Lung (tissue), 17 donors: ENCODE measurements at places on chromosomes 2 and 18.
A peak's percentile ranks its signal among the peaks of the same experiment; 100 is the strongest.

DNA sequence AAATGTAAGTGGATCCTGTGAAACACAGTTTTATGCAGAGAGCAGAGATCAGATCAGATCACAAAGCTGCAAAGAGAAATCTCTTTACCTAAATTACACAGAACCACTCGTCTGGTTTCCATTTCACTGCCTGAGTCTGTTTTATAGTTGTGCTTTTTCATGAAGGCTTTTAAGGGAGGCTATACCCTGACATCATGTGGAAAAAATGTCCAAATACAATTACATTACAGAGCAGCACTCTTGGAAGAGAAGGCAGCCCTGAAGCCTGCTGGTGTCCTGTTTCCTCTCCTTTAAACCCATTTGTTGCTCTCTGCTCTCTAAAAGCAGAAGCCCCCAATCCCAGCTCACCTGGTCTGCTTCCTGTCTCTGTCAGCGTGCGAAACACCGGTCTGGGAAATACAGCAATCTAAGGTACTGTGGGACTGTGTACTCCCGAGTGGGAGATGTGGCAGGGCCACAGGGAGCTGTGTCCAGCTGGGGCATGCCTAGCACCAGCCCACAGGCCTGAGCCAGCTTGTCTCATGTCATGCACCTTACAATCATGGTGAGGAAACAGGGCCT, 24.8 kb upstream of the ZFP36L2 start:
- no peak overlapping the region for H3K4me3 ChIP-seq
- peak overlapping the region; percentile 57 for H3K27ac ChIP-seq
- peaks cover 2% of the 10 kb centered on the region for H3K4me1 ChIP-seq

GRCh38 chr2:79112269-79112668, 8.0 kb upstream of the REG1A start:
- no peak for DNase-seq
- no peaks in the 10 kb centered on the region for H3K27me3 ChIP-seq
- no peaks in the 10 kb centered on the region for H3K4me1 ChIP-seq
- no peak overlapping the region for H3K27ac ChIP-seq
- H3K36me3 ChIP-seq, result no peaks in the 10 kb centered on the region

DNA sequence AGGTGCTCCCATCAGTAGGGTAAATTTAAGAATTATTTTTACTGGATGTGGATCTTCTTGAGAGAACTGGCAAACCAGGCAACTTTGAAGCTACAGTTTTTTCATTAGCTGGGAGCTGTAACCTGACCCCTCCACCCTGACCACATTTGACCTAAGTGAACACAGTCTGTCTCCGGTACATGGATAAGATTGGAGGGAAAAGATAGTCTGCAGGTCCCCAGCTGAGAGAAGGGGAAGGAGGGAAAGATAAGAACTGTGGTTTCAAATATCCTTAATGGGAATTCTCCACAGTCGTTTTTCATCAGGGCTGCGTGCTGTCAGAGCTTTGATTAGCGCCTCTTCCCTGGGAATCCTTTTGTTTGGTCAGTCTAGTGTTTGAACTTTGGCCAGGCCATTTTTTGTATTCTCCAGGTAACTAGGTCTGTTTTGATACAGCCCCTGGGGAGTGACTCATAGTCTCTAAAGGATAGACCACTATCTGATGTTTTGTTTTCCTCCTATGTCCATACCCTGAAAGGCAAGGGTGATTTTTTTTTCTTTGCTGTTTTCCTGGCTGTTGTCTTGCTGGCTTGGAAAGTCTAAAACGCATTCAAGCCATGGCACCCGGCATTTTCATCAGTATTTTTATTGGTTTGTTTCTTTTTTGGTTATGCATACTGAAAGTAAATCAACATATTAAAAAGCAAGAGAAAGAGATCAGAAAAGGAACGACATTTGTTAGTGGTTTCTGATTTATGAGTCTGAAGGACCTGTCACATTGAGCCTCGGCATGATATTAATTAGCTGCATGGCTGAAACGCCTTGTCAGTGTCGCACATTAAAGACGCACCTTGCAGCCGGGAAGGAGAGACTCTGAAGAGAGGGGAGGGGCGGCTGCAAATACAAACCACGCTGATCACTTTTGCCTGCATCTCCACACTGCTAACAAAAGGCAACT, 183.4 kb upstream of the FN1 start:
- no peak overlapping the region for H3K4me3 ChIP-seq
- no peaks in the 10 kb centered on the region for H3K27me3 ChIP-seq
- no peak overlapping the region for H3K27ac ChIP-seq
- no peak for DNase-seq
- H3K36me3 ChIP-seq, result no peaks in the 10 kb centered on the region
- peaks cover 22% of the 10 kb centered on the region for H3K4me1 ChIP-seq

GRCh38 chr2:193187816-193188215, 993.1 kb upstream of the TMEFF2 start:
- H3K27me3 ChIP-seq, result no peaks in the 10 kb centered on the region
- H3K4me3 ChIP-seq, result no peak overlapping the region
- no peaks in the 10 kb centered on the region for H3K4me1 ChIP-seq
- H3K27ac ChIP-seq, result no peak overlapping the region

GRCh38 chr2:186749219-186749618, 55.4 kb downstream of the FAM171B start:
- no peak overlapping the region for H3K27ac ChIP-seq
- no peak overlapping the region for H3K4me3 ChIP-seq
- DNase-seq, result peak; percentile 54
- no peaks in the 10 kb centered on the region for H3K4me1 ChIP-seq

DNA sequence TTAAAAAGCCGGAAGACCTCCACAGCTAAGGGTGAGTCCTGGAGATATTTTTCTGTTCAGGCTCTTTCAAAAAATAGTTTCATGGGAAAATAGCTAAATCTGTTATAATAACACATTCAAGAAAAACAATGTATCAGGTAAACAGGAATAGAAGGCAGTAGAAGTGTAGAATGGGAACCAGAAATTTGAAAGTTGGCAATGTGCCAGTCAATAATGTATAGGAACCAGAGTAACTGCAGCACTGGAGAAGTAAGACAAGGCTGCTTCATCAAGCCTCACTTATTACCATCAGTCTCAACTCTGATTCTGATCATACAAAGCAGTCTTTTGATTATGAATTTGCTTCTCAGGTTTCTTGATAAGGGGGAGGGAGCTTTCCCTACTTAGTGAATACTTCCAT, 81.4 kb upstream of the VRK2 start:
- H3K4me3 ChIP-seq, result no peak overlapping the region
- DNase-seq, result no peak
- H3K4me1 ChIP-seq, result no peaks in the 10 kb centered on the region
- no peak overlapping the region for H3K27ac ChIP-seq
- no peaks in the 10 kb centered on the region for H3K36me3 ChIP-seq

GRCh38 chr18:10131460-10132395, 217.9 kb downstream of the VAPA start:
- peak overlapping the region; percentile 1 for H3K4me3 ChIP-seq
- H3K36me3 ChIP-seq, result no peaks in the 10 kb centered on the region
- H3K27me3 ChIP-seq, result no peaks in the 10 kb centered on the region
- no peaks in the 10 kb centered on the region for H3K4me1 ChIP-seq
- DNase-seq, result peak; percentile 63

DNA sequence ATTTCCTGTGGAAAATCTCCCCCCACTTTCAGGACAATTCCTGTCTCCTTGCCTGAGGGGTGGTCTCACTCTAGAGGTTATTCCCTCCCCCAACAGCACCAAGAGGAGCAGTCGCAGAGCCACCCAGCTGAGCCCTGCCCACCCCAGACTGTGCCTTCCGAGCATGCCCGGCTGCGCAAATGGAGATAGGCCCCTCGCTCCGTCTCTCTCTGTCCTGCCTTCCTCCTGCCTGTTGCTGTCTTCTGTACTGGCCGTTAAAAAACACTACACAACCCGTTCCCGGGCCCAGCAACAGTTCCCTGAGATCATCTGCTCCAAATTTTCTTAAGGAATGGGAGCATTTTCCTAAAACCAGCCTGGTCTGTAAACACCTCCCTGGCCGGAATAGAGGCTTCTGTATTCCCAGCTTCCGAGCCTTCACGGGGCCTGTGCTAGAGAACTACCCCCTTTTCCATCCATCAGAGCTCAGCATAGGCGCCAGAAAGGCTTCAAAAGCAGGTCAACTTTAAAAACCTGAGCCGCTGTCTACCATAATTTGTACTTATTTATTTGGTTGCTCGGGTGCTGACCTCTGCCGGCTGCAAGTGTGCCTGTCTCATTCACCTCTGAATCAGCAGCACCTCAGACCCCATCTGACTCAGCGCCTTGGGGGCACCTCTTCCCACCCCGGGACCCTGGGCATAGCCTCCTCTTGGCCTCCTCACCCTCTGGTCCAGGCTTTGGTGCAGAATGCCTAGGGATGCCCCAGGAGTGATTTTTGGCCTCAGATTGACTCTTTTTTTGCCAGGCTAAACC, 159.4 kb downstream of the PXDN start:
- no peak for DNase-seq
- no peaks in the 10 kb centered on the region for H3K27me3 ChIP-seq
- H3K27ac ChIP-seq, result no peak overlapping the region
- no peaks in the 10 kb centered on the region for H3K36me3 ChIP-seq

- DNase-seq, result no peak
- no peaks in the 10 kb centered on the region for H3K27me3 ChIP-seq
- H3K27ac ChIP-seq, result no peak overlapping the region
- H3K4me3 ChIP-seq, result no peak overlapping the region
Measured at GRCh38 chr2:234111523-234111922, 61.0 kb downstream of the SPP2 start.

DNA sequence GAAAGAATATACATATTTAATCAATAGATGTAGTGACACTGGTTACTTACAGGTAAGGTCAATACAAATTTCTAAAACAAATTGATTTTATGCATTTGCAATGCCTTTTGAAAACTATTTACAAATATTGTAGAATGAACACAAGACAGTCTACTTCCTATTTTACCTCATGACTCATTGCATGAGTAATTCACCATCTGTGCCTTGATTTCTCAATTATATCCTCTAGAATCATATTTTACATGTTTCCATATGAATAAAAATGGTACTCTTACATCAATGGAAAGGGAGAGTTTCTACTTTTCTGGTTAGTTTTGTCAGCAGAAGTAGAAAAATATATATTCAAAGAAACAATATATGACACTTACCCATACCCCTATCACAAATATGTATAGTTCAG, 203.8 kb upstream of the CDH7 start:
- no peak overlapping the region for H3K27ac ChIP-seq
- H3K4me1 ChIP-seq, result no peaks in the 10 kb centered on the region
- H3K27me3 ChIP-seq, result no peaks in the 10 kb centered on the region
- DNase-seq, result no peak
- H3K36me3 ChIP-seq, result no peaks in the 10 kb centered on the region

- H3K4me3 ChIP-seq, result no peak overlapping the region
- H3K27me3 ChIP-seq, result no peaks in the 10 kb centered on the region
- H3K27ac ChIP-seq, result no peak overlapping the region
Measured at GRCh38 chr2:112021781-112022231, 33.3 kb upstream of the TMEM87B start.

- peaks cover 49% of the 10 kb centered on the region for H3K27me3 ChIP-seq
- no peaks in the 10 kb centered on the region for H3K36me3 ChIP-seq
- no peak overlapping the region for H3K4me3 ChIP-seq
- no peaks in the 10 kb centered on the region for H3K4me1 ChIP-seq
- peak; percentile 32 for DNase-seq
Measured at GRCh38 chr2:136766073-136766404, 694 bp downstream of the THSD7B start.

DNA sequence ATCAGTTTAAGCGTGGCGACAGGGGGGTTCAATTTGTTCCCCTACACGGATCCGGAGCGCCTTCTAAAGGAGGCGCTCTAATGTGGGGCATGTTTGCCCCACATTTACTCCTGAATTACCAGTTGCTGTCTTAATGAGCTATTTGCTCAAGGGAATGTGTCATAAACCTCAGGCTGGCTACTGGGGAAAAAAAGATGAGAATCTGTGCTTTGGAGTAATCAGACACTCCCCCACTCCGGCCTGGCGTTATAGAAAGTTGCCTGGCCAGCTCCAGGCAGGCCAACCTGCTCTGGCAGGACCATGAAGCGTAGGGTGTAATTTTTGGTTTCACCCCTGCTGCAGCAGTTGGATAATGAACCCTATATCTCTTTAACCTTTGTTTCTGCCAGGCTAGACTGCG, 31.0 kb upstream of the MAP3K20 start:
- H3K36me3 ChIP-seq, result no peaks in the 10 kb centered on the region
- DNase-seq, result no peak
- no peak overlapping the region for H3K27ac ChIP-seq
- no peaks in the 10 kb centered on the region for H3K27me3 ChIP-seq

DNA sequence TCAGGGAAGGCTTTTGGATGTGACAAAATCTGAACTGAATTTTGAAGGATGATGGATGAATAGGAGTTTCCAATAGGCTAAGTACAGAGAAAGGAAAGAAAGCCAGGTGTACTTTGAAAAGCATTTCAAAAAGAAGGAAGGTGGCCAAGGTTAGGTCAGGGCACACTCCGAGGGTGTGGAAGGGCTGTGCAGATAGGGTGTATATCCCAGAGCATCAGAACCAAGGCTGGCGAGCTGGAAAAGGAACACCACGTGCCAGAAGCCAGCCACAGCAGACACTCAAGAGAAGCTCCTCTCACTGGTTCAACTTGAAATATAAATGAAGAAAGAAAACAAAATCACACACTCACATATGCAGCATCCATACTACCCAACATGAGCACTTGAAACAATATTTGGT, 51.0 kb downstream of the RPL31 start:
- H3K4me1 ChIP-seq, result no peaks in the 10 kb centered on the region
- H3K27me3 ChIP-seq, result no peaks in the 10 kb centered on the region
- no peak overlapping the region for H3K4me3 ChIP-seq

DNA sequence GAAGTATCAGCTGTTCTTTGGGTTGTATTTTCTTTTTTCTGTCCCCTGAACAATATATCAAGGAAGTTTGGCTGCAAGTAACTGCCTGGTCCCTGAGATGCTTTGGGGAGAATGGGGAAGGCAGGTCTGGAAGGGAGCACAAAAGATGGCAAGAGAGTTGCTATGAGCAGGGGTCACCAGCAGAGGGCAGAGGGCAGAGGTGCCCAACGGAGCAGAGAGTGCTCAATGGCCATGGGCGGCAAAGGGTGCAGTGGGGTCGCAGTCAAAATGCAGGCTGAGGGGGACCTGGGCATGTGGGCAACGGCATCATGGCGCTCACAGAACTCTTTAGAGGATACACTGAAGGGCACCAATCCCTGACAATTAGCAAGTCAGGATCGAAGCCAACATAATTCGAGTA, 107.7 kb upstream of the ATP8B1 start:
- H3K36me3 ChIP-seq, result no peaks in the 10 kb centered on the region
- peaks cover 13% of the 10 kb centered on the region for H3K4me1 ChIP-seq
- H3K4me3 ChIP-seq, result no peak overlapping the region
- no peak overlapping the region for H3K27ac ChIP-seq

GRCh38 chr2:217988014-217988839, 14.6 kb downstream of the TNS1 start:
- no peaks in the 10 kb centered on the region for H3K4me1 ChIP-seq
- peak; percentile 92 for DNase-seq
- H3K27ac ChIP-seq, result peak overlapping the region; percentile 78
- no peaks in the 10 kb centered on the region for H3K27me3 ChIP-seq
- no peak overlapping the region for H3K4me3 ChIP-seq

- no peak overlapping the region for H3K27ac ChIP-seq
- H3K36me3 ChIP-seq, result no peaks in the 10 kb centered on the region
- peaks cover 1% of the 10 kb centered on the region for H3K4me1 ChIP-seq
- H3K4me3 ChIP-seq, result peak overlapping the region; percentile 29
Measured at GRCh38 chr18:54828986-54829385, 709 bp downstream of the RAB27B start.
